ENCODE measurements at places on chromosomes 11 and 22. TPM values are rescaled to one million over a fixed set of nuclear protein-coding genes. Genes with fewer than 3 reads are reported as not detected.

- no peak for DNase-seq
These were observed 12.8 kb upstream of the SMIM38 start for GRCh38 chr11:69142895-69143294.

- DNase-seq: peak; percentile 70
These were observed 99.1 kb upstream of the GRAMD1B start for GRCh38 chr11:123330948-123331347.

GRCh38 chr11:56841210-56841810, 92.8 kb upstream of the OR9G4 start:
- DNase-seq: peak; percentile 34

DEUP1 gene
- total RNA-seq: not detected

MUC15 gene
- total RNA-seq: not detected

RIN1 gene
- 34.3 TPM for total RNA-seq

Data from G401 (cell line).